H9 (cell line): ENCODE measurements at places on chromosomes 6 and 20.

- DNase-seq, result no peak
Measured at GRCh38 chr20:50023116-50023805, 40.5 kb downstream of the SNAI1 start.

GRCh38 chr6:136016228-136017225 is 165.0 kb downstream of the PDE7B start:
- DNase-seq, result peak; percentile 31

DNA sequence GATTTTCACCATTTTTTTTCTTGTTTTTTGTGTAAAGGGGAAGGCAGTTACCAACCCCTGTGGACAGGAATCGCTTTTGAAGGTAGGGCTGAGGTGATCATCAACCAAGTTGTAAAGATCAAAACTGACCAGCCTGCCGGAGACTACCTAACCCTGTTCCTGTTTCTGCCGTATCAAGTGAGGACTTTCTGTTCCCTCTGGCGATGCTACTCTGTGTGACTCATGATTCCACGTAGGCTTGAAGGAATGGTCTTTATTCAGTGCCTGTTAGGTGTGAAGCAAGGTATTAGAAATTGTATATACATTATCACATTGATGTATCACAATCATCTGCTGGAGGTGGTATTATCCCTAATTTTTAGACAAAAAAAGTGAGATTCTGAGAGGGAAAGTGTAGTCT is 161.3 kb downstream of the SOX4 start:
- no peak for DNase-seq

GRCh38 chr6:127272576-127272975 is 5.9 kb downstream of the RNF146 start:
- DNase-seq, result no peak

DNA sequence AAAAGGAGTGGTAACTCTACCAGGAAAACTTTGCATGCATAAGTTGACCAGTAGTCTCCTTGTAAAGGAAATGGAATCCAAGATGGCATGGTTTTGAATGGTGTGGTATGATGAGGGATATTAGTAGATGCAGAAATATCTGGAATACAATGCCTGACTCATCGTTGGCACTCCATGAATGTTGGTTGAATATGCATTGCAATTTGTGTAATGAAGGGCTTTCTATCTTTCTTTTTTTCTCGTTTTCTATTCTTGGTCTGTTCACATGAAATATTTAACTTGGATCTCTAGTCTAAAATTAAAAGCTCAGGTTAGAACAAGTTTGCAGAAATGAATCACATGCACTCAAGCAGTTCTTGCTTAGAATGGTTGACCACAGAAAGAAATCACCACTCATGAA is 277.3 kb upstream of the PRND start:
- no peak for DNase-seq

DNA sequence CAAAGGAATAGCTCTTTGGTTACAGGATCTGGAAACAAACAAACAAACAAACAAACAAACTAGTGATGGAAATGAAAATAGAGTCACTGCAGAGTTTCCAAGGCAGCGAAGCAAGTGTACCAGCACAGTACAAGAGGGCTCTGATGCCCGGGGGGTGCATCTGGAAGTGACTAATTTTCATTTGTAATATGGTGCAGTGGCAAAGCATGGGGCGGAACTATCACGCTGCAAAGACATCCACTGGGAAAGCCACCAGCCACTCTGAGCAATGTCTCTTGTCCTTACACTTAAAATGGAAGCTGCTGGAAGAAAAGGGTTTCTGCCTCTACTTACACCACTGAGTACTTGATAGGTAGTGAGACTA is 44.4 kb upstream of the NEDD9 start:
- no peak for DNase-seq

GRCh38 chr20:8527998-8528723 is 396.1 kb downstream of the PLCB1 start:
- DNase-seq, result no peak

GRCh38 chr6:17930321-17930993 is 57.0 kb downstream of the KIF13A start:
- no peak for DNase-seq

DNA sequence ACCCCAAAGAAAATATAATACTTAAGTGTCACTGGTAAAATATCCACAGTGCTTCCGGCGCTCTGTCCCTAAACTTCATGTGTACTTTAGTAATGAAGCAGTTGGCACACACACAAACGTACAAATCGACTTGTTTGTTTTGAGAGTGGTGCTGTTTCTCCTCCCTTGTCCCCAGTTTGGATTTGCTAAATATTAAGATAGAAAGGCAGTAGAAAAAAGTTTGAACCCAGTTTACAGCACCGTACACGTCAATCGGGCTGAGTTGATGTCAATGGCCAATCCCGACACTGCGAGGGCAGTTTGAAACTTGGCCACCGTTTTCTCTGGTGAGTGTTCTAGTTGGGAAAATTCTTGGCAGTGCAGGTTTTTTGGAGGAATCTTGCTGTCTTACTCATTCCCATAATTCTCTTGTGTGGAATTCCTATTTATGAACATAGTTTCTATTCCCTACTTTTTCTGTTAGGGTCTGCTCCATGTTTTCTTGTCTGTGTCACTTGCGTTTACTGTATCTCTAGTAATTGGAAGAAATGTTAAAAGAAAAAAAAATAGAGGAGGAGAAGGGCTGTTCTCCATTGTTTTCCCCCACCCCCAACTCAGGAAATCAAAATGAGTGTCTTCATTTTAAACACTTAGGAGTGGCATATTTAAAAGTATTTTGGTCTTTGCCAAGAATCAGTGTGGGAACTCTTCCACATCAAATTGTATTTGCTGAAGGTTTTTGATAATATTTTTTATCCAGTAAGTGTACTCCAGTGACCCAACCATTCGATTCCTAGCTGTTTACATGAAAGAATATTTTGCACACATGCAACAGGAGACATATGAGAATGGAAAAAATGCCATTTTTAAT is 72.3 kb downstream of the OR2B2 start:
- no peak for DNase-seq

- DNase-seq, result no peak
Measured at GRCh38 chr6:14012313-14013030, 87.7 kb downstream of the RNF182 start.

DNA sequence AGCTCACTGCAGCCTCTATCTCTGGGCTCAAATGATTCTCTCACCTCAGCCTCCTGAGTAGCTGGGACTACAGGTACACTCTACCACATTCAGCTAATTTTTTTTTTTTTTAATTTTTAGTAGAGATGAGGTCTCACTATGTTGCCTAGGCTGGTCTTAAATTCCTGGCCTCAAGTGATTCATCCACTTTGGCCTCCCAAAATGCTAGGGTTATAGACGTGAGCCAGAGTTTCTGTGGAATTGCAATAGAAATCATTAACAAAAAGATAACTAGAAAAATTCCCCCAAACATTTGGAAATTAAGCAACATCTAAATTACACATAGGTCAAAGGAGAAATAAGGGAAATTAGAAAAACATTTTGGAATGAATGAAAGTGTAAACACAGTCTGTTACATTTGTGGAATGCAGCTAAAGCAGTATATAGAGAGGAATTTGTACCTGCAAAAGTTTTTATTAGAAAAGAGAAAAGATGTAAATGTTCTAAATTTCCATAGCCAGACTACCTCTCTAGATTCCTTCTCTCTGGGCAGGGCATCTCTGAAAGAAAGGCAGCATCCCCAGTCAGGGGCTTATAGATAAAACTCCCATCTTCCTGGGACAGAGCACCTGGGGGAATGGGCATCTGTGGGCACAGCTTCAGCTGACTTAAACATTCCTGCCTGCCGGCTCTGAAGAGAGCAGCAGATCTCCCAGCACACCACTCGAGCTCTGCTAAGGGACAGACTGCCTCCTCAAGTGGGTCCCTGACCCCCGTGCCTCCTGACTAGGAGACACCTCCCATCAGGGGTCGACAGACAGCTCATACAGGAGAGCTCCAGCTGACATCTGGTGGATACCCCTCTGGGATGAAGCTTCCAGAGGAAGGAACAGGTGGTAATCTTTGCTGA is 51.3 kb downstream of the ATRN start:
- no peak for DNase-seq

DNA sequence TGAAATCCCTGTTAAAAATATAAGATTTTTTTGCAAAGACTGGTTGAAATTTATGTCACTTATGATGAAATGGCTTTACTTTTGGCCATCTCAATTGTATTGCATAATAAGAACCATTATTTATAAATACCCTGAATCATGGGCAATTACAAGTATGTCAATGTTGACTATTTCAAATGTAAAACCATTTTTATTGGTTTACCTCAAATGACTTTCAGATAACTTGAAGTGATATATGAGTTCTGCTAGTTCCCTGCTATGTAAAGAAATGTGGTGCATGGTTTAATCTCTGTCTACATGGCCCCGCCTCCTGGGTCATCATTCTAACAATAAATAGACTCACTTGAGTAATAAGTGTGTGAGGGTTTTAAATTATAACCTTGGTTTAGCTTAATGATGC is 275.6 kb upstream of the PREP start:
- DNase-seq, result no peak

- no peak for DNase-seq
Measured at GRCh38 chr6:108741331-108741989, 106.8 kb upstream of the ARMC2 start.

DNA sequence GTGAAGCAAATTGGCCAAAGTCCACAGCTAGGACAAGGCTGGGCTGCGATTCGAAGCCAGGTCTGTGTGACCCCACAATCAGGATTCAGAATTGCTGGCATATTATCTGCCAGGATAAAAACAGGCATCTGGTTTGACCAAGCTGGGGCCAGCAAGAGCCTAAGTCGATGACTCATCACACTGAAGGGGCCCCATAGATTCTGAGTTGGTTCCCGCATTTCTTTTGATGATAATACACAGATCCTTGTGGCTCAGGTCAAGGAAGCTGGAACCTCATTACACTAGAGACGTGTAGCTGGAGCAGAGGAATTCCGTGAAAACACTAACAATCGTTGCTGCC is 6.5 kb downstream of the KCNB1 start:
- DNase-seq, result no peak

DNA sequence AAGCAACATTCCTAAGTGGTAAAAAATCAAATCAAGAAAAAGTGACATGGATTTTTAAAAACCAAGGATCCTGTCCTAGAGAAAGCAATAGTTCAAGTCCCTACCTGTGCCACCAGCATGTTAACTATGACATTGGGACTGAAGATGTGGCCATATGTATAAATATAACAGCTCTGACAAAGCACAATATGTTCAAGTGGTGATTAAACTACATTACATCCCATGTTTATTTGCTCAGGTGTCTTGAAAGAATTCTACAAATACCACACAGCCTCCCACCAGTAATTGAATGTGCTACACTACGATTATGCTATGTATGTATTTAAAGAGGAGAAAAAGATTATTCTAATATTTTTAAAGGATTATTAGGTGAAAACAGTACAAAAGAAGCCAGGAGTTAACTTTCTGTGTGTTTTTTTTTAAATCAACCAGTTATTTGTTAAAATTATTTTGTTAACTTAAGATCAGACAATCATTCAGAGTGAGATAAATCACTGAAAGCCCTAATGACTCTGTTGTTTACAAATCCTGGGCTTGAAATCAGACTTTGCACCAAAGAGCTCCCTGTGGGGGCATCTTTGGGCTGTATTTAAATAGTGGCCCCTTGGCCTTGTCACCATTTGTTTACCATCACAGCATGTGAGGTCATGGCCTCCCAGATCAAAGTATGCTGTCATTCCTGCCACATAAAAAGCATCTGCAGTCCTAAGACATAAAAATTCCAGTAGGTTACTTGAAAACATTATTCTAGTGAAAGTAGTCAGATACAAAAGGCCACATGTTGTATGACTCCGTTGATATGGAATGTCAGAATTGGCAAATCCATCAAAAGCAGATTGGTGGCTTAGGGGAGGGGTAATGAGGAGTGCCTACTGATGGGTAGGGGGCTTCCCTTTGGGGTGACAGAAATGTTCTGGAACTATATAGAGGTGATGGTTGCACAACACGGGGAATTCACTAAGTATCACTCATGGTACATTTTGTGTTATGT is 17.1 kb downstream of the TTLL2 start:
- DNase-seq, result no peak

GRCh38 chr6:143061597-143062385 is 1.1 kb downstream of the AIG1 start:
- no peak for DNase-seq

- no peak for DNase-seq
Measured at GRCh38 chr6:154515826-154516225, 5.3 kb upstream of the CNKSR3 start.

GRCh38 chr6:113326781-113327180 is 530.4 kb upstream of the MARCKS start:
- DNase-seq, result no peak

GRCh38 chr6:15444081-15444731 is 198.3 kb downstream of the JARID2 start:
- DNase-seq, result no peak

- no peak for DNase-seq
Measured at GRCh38 chr6:28167068-28167467, 25.4 kb downstream of the ZKSCAN8 start.

- DNase-seq, result no peak
Measured at GRCh38 chr20:25056690-25057233, 1.2 kb downstream of the ACSS1 start.

DNA sequence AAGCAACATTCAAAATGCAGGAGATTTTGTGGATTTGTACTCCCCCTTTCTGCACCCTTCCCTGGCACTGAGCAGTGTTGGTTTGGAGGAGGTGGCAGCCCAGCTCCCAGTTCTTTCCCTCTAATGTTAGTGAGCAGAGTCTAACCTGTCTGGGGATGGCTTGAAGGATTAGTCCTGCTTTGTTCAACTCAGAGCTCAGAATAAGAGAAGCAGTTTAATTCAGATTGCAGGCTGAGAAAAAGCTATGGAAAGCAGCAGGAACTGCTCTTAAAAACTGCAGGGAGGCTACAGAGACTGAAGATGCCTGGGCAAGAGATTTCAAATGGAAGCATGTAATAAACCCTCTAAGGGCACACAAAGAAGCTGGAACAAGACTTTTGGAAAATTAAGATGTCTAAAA is 223.4 kb upstream of the GGTLC1 start:
- no peak for DNase-seq

- no peak for DNase-seq
Measured at GRCh38 chr6:121503589-121503991, 68.1 kb downstream of the GJA1 start.

DNA sequence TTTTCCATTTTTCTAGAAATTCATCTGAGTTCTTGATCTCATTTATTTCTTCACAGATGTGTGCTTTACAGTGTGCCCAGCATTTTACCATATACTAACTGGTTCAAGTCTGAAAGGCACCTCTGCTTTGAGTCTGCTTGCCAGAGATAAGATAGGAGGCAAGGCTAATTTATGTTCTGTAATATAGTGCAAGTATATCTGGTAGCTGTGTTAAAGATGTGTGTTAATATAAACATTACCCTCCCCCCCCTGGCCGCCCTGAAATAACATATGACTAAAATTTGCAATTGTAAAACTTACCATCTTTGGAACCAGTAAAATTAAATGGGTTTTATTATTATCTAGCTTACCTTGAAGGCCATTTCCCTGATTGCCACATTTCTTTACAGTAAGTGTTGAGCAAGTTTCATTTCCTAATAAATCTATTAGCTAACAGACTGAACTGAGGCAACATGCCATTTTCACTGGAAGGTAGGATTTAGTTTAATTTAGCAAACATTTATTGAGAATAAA is 2.7 kb downstream of the FBXO9 start:
- no peak for DNase-seq
